ENCODE measurements at places on chromosomes 4 and X.

DNA sequence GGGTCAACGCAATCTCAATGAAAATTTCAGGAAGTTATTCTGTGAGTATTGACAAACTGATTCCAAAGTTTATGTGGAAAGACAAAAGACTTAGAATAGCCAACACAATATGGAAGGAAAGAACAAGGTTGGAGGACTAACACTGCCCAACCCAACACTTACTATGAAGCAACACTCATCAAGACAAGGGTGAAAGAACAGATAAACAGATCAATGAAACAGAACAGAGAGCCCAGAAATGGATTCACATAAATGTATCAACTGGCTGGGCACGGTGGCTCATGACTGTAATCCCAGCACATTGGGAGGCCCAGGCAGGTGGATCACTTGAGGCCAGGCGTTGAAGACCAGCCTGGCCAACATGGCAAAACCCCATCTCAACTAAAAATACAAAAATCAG, 41.2 kb downstream of the FRYL start:
- DNase-seq = no peak

DNA sequence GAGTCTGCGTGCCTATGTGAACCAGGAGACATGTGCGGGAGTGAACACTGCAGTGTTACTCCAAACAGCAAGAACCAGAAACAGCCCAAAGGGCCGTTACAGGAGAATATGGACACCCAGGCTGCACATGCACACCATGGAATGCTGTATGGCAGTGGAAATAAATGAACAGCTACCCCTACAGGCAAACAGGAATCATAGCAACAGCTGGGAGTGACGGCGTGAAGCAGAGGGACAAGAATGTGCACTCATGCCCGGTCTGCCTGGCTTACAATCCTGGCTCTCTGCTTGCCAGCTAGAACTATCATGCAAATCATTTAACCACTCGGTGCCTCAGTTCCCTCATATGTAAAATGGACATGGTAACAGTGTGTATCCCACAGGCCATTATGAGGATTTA, 16.6 kb downstream of the GPKOW start:
- DNase-seq = no peak

- DNase-seq = no peak
Observed at GRCh38 chrX:118528071-118528737, 32.6 kb downstream of the DOCK11 start.

GRCh38 chr4:3307891-3308575, 15.2 kb downstream of the RGS12 start:
- no peak for DNase-seq

DNA sequence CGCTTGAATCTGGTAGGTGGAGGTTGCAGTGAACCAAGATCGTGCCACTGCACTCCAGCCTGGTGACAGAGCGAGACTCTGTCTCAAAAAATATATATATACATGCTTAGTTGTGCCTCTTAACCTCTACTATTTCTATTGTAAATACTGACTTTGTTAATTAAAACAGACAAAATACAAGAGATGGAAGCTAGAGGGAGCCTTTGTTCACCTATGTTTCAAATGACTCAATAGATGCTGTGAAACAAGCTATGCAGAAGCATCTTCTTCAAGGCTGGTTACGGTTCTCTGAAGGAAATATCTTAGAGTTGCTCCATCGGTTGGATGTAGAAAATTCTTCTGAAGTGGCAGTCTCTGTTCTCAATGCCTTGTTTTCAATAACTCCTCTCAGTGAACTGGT, 6.2 kb downstream of the NCAPG start:
- DNase-seq = no peak

DNA sequence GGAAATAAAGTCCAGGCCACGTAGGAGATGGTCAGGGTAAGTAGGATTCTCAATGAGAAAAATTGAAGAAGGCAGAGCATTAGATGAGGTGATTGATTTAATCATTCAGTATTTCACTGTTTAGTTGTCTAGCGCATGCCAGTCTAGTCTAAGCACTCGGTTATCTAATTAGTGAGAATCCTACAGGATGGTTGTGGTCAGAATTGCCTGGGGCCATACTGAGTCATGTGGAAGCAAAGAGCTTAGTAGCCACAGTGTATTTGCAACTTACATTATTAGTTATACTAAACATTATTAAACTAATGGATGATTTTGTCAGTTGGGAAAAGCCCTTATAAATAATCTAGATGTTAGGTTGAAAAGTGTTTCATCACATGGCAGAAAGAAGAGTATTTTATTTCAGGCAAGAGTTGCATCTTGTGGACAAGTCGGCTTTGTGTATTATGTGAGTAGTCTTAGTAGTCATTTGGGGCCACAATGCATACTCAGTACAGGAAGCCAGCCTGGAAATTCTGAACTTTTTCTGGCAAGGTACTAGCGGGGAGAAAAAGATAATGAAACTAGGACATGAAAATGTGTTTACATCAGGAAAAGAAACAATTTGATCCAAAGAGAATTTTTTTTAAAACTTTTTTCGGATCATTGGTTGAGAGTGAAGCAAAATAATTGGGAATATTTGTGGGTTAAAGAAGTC, 31.9 kb downstream of the CPEB2 start:
- DNase-seq = no peak

DNA sequence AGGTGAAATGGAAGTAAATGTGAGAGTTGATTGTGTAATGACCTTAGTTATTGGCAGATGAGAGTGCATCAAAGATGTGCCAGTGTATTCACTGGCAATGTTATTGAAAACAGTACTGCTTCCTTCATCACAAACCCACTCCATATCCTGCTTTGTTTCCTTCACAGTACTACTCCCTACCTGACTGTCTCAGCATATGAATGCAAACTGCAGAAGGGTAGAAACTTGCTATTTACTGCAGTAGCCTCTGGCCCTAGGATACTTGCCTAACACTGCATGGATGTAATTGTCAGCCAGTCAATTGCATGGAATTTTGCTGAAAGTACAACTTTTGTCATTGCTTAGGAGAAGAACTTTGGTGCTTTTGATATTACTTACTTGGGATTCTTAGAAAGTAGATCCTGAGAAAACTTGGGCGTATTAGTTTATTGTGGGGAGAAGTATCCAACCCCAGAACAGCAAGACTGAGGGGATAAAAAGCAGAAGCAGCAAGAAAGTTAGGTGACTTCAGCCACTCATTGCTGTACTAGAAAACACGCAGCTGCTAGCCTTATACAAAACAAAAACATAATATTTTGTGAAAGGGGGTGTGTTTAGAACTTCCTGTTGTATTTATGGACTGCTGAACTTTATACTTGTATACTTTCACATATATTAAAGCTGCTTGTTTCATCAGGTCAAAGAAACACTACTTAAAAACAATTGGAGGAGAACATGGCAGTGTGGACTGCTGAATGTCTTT, 219.0 kb downstream of the CCNG2 start:
- DNase-seq = no peak

- no peak for DNase-seq
Observed at GRCh38 chr4:41751449-41752061, 3.0 kb upstream of the PHOX2B start.

DNA sequence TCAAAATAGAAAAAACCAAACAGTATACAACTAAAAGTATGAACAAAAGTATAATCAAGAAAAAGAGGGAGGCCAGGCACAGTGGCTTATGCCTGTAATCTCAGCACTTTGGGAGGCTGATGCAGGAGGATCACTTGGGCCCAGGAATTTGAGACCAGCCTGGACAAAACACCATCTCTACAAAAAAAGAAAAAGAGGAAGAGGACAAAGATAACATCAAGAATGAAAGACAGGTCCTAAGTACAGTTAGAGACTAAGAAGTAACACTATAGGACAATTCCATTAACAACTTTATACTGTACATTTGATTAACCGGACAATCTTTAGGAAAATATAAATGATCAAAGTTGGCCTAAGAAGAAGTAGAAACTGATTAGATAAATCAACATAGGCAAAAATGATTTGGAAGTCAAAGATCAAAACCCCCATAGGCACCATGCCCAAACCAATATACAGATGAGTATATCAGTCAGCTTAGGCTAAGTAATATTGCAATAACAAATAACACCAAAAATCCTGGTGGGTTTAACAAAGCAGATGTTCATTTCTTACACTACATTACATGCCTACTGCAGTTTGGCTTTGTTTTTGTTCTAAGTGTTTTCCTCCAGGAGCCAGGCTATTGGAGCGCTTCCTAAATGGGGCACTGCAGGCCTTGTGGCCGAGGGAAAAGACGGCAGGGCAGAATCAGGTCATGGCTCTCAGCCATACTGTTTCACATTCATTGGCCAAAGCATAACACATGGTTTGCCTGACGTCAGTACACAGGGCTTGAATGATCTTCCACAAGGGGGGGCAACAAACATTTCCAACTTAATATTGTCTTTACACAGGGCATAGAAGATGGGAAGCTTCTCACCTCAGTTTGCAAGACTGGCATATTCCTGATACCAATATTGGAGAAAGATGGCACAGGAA, 42.2 kb upstream of the HGFAC start:
- no peak for DNase-seq

GRCh38 chr4:61049018-61049417, 151.1 kb upstream of the ADGRL3 start:
- DNase-seq = no peak

DNA sequence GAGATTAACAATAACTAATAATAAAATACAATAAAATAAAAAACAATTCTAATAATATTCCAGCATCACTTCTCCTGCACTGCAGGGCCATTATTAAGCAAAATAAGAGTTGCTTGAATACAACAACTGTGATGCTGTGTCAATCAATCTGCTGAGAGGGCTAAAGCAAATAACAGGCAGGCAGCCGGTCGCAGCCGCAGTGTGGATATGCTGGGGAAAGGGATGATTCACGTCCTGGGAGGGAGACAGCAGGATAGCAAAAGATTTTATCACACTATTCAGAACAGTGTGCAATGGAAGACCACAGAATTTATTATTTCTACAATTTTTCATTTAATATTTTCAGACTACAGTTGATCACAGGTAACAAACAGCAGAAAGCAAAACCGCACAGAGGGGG, 76.5 kb upstream of the SMARCAD1 start:
- no peak for DNase-seq

GRCh38 chr4:71130827-71131603, 137.6 kb downstream of the DCK start:
- no peak for DNase-seq

- no peak for DNase-seq
Observed at GRCh38 chrX:148385471-148385870, 114.9 kb upstream of the AFF2 start.

DNA sequence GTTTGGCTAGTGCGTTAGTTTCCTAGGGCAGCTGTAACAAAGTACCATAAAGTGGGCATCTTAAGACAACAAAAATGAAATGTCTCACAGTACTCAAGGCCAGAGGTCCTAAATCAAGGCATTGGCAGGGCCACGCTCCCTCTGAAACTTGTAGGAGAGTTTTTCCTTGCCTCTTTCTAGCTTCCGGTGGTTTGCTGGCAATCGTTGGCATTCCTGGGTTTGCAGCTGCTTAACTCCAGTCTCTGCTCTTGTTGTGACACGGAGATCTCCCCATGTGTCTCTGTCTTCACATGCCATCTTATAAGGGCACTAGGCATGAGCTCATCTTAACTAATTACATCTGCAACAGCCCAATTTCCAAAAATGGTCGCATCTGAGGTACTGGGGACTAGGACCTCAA, 362.0 kb upstream of the BOD1L1 start:
- DNase-seq = no peak

GRCh38 chr4:37740546-37740945, 54.4 kb upstream of the RELL1 start:
- DNase-seq = no peak

DNA sequence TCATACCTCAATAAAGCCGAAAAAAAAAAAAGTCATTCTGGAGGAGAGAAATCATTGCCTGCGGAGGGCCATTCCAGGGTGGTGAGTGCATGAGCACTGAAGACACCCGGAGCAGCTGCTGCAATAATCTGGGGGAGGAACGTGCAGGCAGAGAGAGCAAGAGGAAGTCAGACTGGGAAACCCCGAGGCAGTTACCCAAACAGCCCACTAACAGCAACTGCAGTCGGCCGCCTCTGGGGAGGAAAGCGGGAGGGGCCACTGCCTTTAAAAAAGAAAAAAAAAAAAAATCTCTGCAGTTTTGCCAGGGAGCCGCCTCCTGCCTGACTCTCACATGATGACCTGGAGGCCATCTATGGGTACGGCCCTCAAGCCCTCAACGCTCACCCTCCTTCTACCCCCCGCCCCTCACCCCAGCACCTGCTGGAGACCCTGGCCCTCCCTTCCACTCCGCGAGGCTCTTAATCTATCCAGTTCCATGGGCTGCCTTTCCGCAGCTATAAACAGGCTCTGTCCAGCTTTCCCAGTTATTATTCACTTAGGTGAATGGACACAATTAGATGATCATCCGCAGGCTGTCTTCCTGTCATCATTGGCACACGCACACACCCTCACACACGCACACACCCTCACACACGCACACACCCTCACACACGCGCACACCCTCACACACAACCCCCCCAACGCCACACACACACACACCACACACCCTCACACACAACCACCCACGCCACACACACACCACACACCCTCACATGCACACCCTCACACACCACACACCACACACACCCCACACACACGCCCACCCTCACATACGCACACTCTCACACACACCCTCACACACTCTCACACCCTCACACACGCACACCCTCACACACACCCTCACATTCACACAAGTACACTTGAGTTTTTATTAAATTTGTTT, 3.4 kb upstream of the AVPR2 start:
- DNase-seq = peak; percentile 16

- no peak for DNase-seq
Observed at GRCh38 chr4:90113881-90114457, 13.2 kb upstream of the CCSER1 start.

- DNase-seq = no peak
Observed at GRCh38 chrX:1283741-1284140, 15.1 kb downstream of the CSF2RA start.

GRCh38 chr4:174216799-174217272, 66.6 kb downstream of the FBXO8 start:
- no peak for DNase-seq

DNA sequence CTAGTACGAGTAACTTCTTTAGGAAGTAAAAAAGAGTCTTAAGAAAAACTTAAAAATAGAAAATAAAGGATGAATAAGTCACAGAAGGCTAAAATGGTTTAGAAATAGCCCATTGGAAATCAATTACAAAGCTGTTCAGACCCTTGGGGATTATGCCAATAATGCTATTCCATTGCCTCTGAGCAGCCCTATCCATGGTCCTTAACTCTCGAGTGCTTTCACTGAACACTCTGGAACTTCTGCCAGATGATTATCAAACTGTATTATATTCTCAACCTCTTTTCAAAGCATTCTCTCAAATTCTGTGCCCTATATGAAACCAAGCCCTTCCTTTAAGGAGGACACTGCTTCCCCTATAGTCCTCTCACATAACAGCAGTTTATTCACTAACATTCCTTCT, 17.0 kb downstream of the SLC9B1 start:
- DNase-seq = no peak

- DNase-seq = no peak
Observed at GRCh38 chrX:40244980-40245379, 147.2 kb upstream of the BCOR start.

- DNase-seq = no peak
Observed at GRCh38 chr4:135464311-135464710, 1262.7 kb upstream of the PABPC4L start.

Data from stimulated activated CD4-positive, alpha-beta T cell treated with anti-CD3 and anti-CD28 coated beads, Interleukin-1b, Interleukin-23, amount 100 ng/mL, for 1 hour (primary cell).